Tibial nerve (tissue), 4 donors: ENCODE measurements at places on chromosomes 5 and 9. TPM values are rescaled to one million over a fixed set of nuclear protein-coding genes. Genes with fewer than 3 reads are reported as not detected.

Gene UGCG
- 22.1 TPM for total RNA-seq

Gene SLC6A19
- total RNA-seq: under 0.01 TPM

Gene QRFP
- total RNA-seq: not detected

Gene SLC9A3
- 11.4 TPM for total RNA-seq

Gene OR1Q1
- not detected for total RNA-seq

Gene BTNL8
- total RNA-seq: not detected

Gene PCDHB6
- total RNA-seq: 1.9 TPM

Gene PCDHB12
- 5.7 TPM for total RNA-seq

DNA sequence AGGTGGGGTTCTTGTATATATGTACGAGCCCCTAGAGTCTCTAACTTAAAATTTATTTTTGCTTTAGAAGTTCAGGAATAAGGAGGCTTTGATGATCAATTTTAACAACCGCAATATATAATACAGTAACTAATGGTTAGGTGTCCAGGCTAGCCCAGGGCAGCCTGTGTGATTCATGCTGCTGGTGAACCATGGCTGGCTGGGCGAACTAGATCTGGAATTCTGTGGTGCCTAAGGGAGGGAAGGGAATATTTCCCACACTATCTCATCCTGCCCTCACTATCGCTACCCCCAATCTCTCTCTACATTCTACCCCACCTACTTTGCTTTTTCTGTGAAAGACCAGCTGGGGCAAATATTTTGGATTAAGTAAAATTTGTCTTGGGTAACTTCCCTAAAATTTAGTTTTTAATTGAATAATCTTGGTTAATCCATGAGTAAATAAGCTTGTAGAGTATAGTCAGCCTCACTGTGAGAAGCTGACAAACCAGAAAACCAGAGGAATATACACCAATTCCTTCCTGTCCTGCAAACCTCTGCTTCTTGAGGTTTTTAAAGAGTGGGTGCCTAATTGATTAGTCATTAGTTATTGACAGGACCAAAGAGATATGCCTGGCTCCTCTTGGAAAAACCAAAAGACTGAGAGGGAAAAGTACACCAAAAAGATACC is 115.1 kb upstream of the CCDC152 start:
- no peaks in the 10 kb centered on the region for H3K4me1 ChIP-seq
- DNase-seq: no peak
- H3K36me3 ChIP-seq: no peaks in the 10 kb centered on the region
- H3K27ac ChIP-seq: no peak overlapping the region
- no peak overlapping the region for H3K4me3 ChIP-seq

DNA sequence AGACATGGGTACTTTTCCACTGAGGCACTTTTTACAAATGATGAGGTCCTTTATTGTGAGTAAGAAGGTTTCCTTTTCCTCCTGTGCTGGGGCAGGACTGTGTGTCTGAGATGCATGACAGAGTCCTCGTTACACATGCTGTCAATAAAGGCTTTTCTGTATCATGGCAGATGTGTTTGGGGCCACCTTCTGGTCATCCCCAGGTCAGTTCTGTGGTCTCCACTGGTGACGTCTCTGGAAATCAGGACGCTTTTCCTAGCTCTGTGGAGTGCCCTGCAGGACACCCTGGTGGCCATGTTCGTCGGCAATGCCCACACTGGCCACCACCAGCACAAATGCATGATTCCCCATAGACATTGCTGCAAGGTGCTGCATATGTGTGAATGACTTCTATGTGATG is 2.8 kb downstream of the CMBL start:
- no peaks in the 10 kb centered on the region for H3K27me3 ChIP-seq
- H3K27ac ChIP-seq: no peak overlapping the region
- H3K4me1 ChIP-seq: peaks cover 17% of the 10 kb centered on the region
- no peak for DNase-seq
- H3K36me3 ChIP-seq: no peaks in the 10 kb centered on the region

DNA sequence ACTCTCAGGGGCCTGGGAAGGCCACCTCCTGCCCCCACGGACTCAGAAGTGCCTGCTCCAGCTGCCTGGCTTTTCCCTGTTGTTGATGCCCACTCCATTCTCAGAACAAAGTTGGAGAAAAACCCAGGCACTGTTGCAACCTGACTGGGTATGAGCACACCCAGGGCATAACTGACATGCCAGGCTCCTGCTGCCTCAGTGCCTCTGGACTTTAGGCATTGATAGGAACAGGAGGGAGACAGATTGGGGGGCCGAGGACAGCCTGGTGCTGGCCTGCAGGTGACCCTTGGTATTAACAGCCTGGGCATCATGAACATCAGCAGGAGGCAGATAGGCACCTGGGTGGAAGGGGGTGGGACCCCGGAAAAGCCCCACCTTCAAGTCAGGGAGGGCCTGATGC is 685.9 kb upstream of the CDH10 start:
- no peak overlapping the region for H3K4me3 ChIP-seq
- H3K4me1 ChIP-seq: no peaks in the 10 kb centered on the region
- no peaks in the 10 kb centered on the region for H3K36me3 ChIP-seq
- H3K27ac ChIP-seq: no peak overlapping the region
- no peaks in the 10 kb centered on the region for H3K27me3 ChIP-seq

- H3K27ac ChIP-seq: no peak overlapping the region
- no peak for DNase-seq
- H3K36me3 ChIP-seq: no peaks in the 10 kb centered on the region
- H3K4me3 ChIP-seq: no peak overlapping the region
- H3K4me1 ChIP-seq: no peaks in the 10 kb centered on the region
Observed at GRCh38 chr9:36928210-36928609, 105.9 kb downstream of the PAX5 start.

GRCh38 chr5:150601491-150602345 is 38.7 kb upstream of the SYNPO start:
- no peak overlapping the region for H3K27ac ChIP-seq
- peaks cover 26% of the 10 kb centered on the region for H3K4me1 ChIP-seq
- no peak for DNase-seq
- no peaks in the 10 kb centered on the region for H3K36me3 ChIP-seq

DNA sequence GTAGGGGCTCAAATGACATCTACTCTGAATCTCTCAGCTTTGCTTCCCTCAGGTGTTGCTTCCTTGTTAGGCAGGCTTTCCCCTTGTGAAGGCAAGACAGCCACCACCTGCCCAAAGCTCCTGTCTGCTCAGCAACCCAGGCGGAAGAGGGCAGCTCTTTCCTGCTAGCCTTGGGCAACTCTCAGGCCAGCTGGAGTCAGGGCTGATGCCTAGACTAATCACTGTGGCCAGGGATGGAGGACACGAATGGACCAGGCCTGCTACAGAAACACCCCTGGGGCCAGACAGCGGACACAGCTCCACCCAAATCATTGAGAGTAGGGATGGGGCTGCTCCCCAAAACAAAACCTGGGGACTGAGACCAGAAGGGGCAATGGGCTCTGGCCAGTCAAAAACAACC is 138.0 kb downstream of the MTX3 start:
- H3K36me3 ChIP-seq: no peaks in the 10 kb centered on the region
- no peaks in the 10 kb centered on the region for H3K27me3 ChIP-seq
- no peak overlapping the region for H3K4me3 ChIP-seq
- DNase-seq: no peak
- no peak overlapping the region for H3K27ac ChIP-seq

GRCh38 chr5:132369007-132369473 is 470 bp upstream of the SLC22A5 start:
- peaks cover 5% of the 10 kb centered on the region for H3K4me1 ChIP-seq
- DNase-seq: no peak
- peak overlapping the region; percentile 82 for H3K4me3 ChIP-seq
- H3K27ac ChIP-seq: peak overlapping the region; percentile 91
- H3K27me3 ChIP-seq: no peaks in the 10 kb centered on the region
- H3K36me3 ChIP-seq: no peaks in the 10 kb centered on the region

DNA sequence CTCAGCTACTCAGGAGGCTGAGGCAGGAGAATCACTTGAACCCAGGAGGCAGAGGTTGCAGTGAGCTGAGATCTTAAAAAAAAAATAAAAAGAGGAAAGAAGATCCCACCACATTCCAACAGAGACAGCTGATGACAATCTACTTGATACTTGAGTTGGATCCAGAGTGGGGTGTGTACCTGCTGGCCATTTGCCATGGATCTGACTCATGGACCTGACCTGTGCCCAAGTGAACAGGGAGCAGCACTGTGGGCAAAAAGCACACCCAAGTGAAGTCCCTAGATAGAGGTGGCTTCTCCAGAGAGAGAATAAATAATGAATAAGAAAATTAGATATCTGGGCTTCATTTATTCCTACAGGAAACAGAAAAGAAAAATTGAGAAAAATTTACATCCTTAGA is 81.2 kb upstream of the MIER3 start:
- H3K27ac ChIP-seq: peak overlapping the region; percentile 44
- H3K4me1 ChIP-seq: no peaks in the 10 kb centered on the region
- H3K36me3 ChIP-seq: no peaks in the 10 kb centered on the region
- no peak for DNase-seq
- no peaks in the 10 kb centered on the region for H3K27me3 ChIP-seq

GRCh38 chr5:148837383-148837782 is 11.0 kb downstream of the ADRB2 start:
- no peaks in the 10 kb centered on the region for H3K36me3 ChIP-seq
- no peaks in the 10 kb centered on the region for H3K27me3 ChIP-seq
- no peak overlapping the region for H3K27ac ChIP-seq
- H3K4me3 ChIP-seq: no peak overlapping the region
- DNase-seq: no peak
- H3K4me1 ChIP-seq: no peaks in the 10 kb centered on the region

GRCh38 chr5:126914801-126915436 is 115.4 kb downstream of the MARCHF3 start:
- H3K36me3 ChIP-seq: no peaks in the 10 kb centered on the region
- no peaks in the 10 kb centered on the region for H3K4me1 ChIP-seq
- no peak overlapping the region for H3K4me3 ChIP-seq
- no peaks in the 10 kb centered on the region for H3K27me3 ChIP-seq
- DNase-seq: no peak

DNA sequence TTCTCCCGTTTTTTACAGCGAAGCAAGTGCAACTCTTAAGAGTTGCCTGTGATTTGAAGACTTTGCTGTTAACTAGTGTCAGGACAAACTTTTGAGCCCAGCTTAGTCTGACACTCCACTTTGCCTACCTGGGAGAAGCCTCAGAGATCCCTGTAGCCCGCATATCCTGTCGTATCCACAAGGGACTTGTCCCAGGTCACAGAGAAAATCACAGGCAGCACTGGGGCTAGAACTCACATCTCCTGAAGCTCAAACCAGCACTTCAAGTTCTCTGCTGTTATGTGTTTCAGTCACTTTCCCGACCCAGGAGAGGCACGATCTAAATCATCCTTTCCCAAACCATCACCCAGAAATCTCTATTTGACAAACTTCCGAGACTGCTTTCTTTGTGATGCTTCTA is 584.5 kb downstream of the ACTL7B start:
- H3K4me1 ChIP-seq: no peaks in the 10 kb centered on the region
- no peak overlapping the region for H3K4me3 ChIP-seq
- no peaks in the 10 kb centered on the region for H3K27me3 ChIP-seq
- H3K36me3 ChIP-seq: no peaks in the 10 kb centered on the region
- H3K27ac ChIP-seq: no peak overlapping the region

- H3K4me1 ChIP-seq: no peaks in the 10 kb centered on the region
- no peaks in the 10 kb centered on the region for H3K36me3 ChIP-seq
- DNase-seq: no peak
Observed at GRCh38 chr5:133756036-133756435, 143.7 kb upstream of the FSTL4 start.

DNA sequence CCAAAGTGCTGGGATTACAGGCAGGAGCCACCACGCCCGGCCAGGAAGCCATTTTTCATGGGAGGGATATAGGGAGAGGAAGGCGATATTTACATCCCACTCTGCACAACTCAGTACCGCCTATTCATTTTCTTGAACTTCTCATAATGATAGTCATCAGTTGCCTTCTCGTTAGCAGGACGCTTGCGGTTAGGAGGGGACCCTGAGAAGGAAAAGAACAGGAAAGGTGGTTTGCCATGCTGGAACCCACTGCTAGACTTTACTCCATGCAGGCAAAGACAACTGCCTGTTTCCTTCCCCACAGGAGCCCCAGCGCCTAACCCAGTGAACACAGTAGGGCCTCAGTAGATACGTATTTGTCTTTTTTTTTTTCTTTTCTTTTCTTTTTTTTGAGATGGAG is 4.1 kb upstream of the TOR1A start:
- H3K27ac ChIP-seq: no peak overlapping the region
- peaks cover 11% of the 10 kb centered on the region for H3K36me3 ChIP-seq
- no peak for DNase-seq
- no peaks in the 10 kb centered on the region for H3K27me3 ChIP-seq

DNA sequence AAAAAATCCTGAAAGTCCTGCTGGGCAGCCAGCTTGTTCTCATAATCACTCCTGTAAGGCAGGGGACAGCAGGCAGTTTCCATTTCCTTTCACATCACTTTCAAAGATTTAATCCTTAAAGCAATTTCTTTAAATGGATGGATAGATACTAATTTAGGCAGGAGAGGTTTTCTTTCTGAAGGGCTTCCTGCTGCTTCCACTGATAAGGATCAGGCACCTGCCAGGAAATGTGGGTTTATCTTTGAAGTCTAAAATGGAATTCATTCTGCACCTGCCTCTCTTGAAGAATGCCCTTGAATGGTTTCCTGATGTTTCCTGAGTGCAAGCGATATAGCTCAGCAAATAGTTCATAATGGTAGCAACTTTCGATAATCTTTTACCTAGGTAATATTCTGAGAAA is 64.5 kb downstream of the STARD4 start:
- H3K4me3 ChIP-seq: no peak overlapping the region
- no peaks in the 10 kb centered on the region for H3K36me3 ChIP-seq
- H3K27me3 ChIP-seq: no peaks in the 10 kb centered on the region
- DNase-seq: no peak

DNA sequence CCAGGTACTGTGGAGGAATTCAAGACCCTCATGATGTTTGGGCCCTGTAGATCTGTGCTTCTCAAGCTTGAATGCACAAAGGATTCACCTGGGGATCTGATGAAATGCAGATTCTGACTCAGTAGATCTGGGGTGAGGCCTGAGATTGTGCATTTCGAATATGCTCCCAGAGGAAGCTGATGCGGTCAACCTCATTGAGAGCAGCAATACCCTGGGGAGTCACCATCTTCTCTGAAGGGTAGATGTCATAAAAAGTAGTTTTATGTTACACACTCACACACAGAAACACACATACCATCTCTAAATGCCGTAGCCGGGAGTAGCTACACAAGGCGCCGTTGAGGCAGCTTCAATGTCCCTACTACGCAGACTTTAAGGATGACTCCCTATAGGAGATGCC is 55.8 kb upstream of the CPEB4 start:
- H3K36me3 ChIP-seq: no peaks in the 10 kb centered on the region
- no peaks in the 10 kb centered on the region for H3K4me1 ChIP-seq
- DNase-seq: no peak
- H3K4me3 ChIP-seq: no peak overlapping the region

- H3K4me3 ChIP-seq: no peak overlapping the region
- H3K36me3 ChIP-seq: no peaks in the 10 kb centered on the region
- no peak for DNase-seq
- H3K27ac ChIP-seq: no peak overlapping the region
- H3K4me1 ChIP-seq: no peaks in the 10 kb centered on the region
Observed at GRCh38 chr9:77438653-77439052, 209.5 kb downstream of the GNA14 start.
